ENCODE measurements at places on chromosomes 6 and 20. TPM values are rescaled to one million over a fixed set of nuclear protein-coding genes. Genes with fewer than 3 reads are reported as not detected.

GRCh38 chr6:121435444-121436069 lies at the start of gene GJA1:
Gene GJA1, plus strand, starts transcription at chr6:121435646. Its CDS starts 11,202 bp downstream, at chr6:121446848.
- H3K36me3 ChIP-seq: no peaks in the 10 kb centered on the region
- H3K4me1 ChIP-seq: peaks cover 6% of the 10 kb centered on the region
- no peak within 1 kb of the TSS for H3K4me3 ChIP-seq
- no peaks in the 10 kb centered on the region for H3K27me3 ChIP-seq
- no peak for DNase-seq

The ANKRD66 gene
- not detected for total RNA-seq

The C20orf202 gene
- total RNA-seq: 0.20 TPM

DNA sequence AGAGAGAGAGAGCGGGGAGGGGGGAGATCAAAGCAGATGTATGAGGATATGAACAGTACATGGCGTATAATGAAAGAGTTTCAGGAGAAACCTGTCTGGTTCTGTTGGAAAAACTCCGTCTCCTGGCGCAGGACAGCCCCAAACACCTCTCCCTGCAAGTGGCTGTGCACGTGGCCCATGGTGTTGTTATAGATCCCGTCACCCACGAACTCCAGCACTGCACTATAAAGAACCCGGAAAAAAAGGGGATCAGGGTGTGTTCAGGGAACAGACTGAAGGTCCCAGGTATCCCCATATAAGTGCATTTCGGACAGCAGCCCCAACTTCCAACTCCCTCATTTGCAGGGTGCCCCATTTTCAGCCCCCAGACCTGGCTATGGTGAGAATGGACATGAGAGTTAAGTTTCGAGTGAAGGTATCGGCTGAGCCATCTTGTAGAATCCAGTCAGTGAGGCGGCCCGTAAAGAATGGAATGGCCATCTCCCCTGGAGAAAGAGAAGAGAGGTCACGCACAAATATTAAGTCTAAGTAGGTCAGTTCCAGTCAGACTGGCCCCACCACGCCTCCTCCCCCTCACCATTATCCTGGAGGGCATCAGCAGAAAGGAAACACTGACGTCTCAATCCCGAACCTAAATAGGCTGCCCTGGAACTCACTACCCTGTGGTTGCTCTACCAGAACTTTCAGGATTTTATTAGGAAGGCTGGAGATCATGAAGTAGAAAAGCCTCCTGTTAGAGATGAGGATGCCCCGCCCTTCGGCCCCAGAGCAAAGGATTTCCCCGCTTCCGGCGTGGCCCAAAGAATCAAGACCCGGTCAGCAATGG lies 1.3 kb downstream of the TAP1 start:
- DNase-seq: no peak
- H3K27ac ChIP-seq: peak overlapping the region; percentile 62
- H3K4me1 ChIP-seq: peaks cover 26% of the 10 kb centered on the region
- H3K27me3 ChIP-seq: no peaks in the 10 kb centered on the region

The PAX1 gene
- not detected for total RNA-seq

The SSTR4 gene
- not detected for total RNA-seq

The TRIM40 gene
- total RNA-seq: 0.13 TPM

- H3K4me1 ChIP-seq: no peaks in the 10 kb centered on the region
- no peak for DNase-seq
- H3K27me3 ChIP-seq: no peaks in the 10 kb centered on the region
- H3K27ac ChIP-seq: no peak overlapping the region
These were observed 66.6 kb downstream of the CSE1L start for GRCh38 chr20:49112596-49113274.
